ENCODE measurements at places on chromosomes 11 and 22.

GRCh38 chr11:777288-778255 lies at the start of gene GATD1:
TSS of gene GATD1 (minus strand) at chr11:777487. CDS start at chr11:777462, 25 bp downstream.
- peak; percentile 99 for DNase-seq

DNA sequence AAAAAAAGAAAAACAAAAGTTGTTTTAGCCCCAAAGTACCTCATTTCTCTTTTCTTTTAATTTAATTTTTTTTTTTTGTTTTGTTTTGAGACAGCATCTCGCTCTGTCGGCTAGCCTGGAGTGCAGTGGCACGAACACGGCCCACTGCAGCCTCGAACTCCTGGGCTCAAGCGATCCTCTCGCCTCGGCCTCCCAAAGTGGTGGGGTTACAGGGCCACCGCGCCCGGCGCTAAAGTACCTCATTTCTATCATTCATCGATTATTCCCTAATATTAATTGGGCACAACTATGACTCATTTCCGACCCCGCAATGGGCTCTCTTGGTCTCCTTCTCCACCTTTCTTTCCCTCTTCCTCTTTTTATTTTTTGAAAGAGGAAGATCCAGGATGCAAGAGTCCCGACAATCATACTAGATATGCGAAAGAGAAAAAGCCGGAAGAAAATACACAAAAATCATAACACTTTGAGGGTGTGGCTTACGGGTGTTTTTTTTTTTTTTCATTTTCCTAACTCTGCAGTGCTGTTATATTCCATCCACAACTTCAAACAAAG lies 475 bp upstream of the AIP start:
- no peak for DNase-seq

DNA sequence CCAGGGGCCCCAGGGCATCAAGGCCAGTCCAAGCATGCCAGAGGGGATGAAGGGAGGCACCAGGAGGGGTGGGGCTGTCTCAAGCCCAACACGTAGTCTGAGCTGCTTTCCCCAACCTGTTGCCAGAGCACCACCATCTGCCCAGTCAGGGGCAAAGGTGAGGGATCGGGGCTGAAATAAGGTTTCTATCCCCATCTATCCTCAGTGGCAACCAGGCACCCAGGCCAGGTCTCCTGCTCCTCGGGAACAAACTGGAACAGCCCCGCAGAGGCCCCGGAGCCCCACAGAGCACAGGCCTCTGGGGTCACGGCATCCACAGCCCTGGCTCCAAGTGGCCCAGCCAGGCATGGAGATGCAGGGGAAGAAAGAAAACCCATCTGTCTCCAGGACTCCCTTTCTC lies 19.3 kb downstream of the STARD10 start:
- DNase-seq, result no peak

DNA sequence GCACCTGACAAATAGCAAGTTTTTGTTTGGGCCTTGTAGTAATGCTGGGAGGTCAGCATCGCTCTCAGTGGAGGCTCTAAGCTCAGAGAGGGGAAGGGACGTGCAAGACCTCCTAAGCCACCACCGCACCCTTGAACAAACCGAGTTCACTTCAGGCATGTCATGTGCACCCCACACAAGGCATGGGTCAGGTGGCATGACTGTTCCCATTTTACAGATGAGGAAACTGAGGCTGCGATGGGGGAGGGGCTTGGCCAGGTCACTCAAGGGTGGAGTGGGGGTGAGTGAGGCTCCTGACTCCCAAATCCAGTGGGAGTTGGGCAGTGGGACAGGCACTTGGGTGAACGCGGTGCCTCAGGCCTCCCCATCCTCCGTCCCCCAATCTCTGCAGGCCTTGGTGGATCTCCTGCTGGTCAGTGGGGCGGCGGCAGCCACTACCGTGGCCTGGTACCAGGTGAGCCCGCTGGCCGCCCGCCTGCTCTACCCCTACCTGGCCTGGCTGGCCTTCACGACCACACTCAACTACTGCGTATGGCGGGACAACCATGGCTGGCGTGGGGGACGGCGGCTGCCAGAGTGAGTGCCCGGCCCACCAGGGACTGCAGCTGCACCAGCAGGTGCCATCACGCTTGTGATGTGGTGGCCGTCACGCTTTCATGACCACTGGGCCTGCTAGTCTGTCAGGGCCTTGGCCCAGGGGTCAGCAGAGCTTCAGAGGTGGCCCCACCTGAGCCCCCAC lies 11.2 kb downstream of the TSPO start:
- no peak for DNase-seq

- DNase-seq, result no peak
Measured at GRCh38 chr11:57598831-57599155, 1.3 kb downstream of the SERPING1 start.

DNA sequence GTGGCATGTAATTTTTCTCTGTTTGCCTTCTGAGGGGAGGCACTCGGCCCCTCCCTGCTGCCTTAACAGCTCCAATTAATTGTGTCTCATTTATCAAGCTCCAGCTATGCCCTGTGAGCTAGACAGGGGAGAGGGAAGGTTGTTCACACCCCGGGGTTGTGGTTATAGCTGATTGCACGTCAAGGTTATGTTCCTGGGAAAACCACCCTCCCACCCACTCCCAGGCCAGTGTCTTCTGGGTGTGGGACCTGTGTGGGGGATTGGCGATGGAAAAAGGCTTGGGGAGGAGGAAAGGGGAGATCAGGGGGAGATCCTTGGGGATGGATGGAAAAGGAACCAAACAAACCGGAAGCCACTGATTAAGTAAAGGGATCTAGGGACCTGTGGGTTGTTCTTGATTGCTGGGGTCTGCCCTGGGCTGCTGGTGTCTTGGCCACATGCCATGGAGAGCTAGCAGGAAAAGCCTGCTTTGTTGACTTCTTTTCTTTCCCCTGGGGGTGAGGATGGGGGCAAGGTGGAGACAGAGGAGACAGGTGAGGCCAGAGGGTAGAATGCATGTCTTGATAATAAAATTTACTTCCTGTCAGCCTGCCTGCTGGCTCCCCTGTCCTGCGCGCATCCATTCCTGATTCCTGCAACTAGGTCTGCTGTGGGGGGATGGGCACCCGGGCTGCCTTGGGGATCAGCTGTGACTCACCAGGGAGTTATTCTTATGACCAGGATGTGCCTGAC lies 13.5 kb upstream of the SORL1-AS1 start:
- no peak for DNase-seq

DNA sequence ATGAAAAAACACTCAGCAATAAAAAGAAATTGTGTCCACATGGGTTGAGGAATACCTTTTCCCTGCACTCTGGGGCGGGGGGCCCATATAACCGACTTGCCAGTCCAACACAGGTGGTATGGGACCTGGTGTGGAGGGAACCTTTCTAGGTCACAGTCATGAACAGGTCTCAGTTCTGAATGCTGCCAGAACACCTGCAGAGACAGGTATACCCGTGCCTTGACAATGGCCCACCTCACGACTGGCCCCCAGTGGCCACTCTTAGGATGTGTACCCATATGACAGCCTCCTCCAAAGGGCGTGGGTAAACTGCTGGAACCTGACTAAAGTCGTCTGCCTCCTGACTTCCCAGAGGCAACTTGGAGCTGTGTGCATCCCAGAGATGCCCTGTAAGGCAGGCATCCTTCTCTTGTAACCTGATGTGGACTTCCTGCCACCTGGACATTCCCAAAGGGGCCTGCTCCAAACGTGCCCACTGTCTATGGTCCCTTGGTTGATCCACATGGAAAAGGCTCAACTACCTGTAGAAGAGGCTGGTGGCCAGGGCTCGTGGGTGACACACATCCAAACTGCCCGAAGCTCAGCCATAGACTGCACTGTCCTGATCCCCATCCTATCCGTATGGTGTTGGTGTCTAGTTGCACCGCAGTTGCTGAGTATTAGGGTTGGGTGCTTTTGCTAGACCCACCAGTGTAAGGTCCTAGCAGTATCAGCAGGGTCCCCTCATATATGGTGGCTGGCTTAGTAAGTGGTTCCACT lies 859.3 kb downstream of the BRD1 start:
- no peak for DNase-seq

DNA sequence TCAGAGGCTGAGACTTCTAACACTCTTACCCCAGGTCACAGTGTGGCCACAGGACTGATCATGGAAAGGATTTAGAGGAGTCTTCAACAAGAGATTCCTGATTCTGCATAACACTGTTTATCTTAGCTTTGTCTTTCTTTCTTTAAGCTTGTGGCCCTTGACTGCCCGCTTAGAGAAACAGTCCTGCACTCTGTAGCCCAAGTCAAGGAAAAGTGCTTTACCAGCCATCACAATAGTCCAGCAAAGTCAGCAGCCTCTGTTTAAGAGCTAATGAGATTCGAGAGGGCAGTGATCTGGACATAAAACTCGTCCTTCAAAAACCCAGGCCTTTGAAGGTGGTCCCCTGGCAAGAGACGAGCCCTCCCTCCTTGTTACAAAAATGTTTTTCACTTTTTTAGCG lies 30.0 kb downstream of the PRDM10 start:
- no peak for DNase-seq

GRCh38 chr11:3831378-3832239 lies 9.2 kb downstream of the RHOG start:
- DNase-seq, result no peak

DNA sequence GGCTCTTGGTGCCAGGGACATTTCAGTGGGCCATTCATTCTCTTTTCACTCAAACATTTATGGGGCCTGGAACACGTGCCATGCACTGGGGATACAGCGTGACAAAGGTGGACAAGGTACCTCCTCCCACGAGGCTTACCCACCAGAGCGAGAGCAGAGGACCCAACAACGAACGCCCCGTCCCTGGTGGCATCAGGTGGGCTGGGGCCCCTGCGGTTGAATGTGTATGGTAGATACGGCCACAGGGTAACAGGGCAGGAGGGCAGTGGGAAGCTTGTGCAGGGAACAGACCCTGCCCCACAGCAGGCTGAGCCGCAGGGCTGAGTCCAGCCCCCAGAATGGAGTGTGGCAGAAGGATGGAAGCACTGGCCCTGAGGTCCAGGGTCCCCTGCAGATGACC lies 81.1 kb downstream of the LRRC32 start:
- no peak for DNase-seq

- DNase-seq, result no peak
Measured at GRCh38 chr22:49997932-49998717, 14.4 kb downstream of the IL17REL start.

DNA sequence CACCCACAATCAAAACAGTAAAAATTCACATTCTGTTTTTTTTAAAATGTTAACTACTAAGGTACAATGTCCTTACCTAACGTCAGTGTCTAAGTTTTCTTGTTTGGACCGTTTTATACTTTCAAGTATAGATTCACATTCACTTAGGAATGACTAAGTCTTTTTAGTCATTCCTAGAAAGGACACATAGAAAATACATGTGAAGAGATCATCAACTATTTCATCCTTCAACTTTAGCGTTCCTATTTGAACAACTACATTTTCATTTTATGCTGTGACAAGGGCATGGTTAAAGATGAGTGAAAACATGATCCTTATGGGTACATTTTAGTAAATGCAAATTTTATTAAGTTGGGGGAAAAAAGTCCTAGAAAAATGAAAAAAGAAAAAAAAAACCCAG lies 62.8 kb downstream of the DDX10 start:
- DNase-seq, result no peak

GRCh38 chr11:6388748-6389147 lies 1.5 kb upstream of the SMPD1 start:
- DNase-seq, result no peak

DNA sequence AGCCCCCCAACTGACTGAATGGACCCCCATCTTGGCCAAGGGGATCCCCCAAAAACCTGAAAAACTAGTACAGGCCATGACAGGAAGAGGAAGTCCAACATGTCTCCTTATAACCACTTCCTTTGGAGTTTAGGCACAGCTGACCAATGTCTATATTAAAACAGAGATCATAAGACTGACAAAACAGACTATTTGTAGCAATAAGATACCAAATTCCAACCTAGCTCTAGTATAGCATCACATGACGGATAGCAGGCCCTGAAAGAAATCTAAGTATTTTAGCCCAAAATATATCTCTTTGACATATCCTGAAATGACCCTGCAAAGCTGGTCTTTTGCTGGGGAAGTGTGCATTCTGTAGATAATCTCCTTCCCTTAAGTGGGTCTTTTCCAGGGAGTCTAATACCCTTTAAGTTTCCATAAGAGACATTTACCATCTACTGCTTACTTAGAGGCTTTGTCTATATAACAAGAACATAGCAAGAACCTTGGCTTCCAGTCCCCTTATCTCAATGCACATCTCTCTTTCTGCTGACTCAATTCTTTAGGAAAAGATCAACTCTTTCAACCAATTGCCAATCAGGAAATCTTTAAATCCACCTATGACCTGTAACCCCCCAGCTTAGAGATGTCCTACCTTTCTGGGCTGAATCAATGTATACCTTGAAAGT lies 34.9 kb upstream of the ACER3 start:
- no peak for DNase-seq

GRCh38 chr11:1036303-1036923 lies at the start of gene MUC6:
TSS of gene MUC6 (minus strand) at chr11:1036718. CDS start at chr11:1036655, 63 bp downstream.
- no peak for DNase-seq

GRCh38 chr11:65432686-65433582 lies 10.3 kb downstream of the NEAT1 start:
- no peak for DNase-seq

GRCh38 chr11:27350511-27350910 lies 12.5 kb downstream of the CCDC34 start:
- no peak for DNase-seq

DNA sequence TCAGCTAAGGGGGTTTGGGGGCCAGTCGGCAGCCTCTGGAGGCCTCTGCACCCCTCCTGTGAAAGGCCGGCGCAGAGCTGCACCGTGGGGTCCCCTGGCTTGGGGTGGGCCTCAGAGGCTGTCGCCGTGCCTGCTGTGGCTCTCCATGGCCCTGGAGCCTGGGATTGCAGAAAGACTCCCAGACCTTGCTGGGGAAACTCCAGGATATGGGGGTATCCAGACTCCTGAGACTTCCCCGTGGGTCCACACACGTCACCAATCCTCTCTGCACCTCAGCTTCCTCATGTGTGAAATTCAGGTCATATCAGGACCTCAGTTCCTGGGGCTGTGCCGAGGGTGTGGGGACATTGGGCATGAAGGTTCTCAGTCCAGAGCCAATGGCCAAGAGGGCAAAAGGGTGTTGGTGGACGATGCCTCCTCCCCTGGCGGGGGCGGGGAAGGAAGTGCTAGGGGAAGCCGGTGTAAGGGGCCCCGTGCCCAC lies 97.1 kb downstream of the KCNQ1 start:
- DNase-seq, result peak; percentile 26

GRCh38 chr11:106670069-106670468 lies 348.2 kb downstream of the GUCY1A2 start:
- DNase-seq, result no peak

- no peak for DNase-seq
Measured at GRCh38 chr11:44885919-44886789, 64.5 kb downstream of the TP53I11 start.

GRCh38 chr11:119584193-119585042 lies 144.6 kb downstream of the NECTIN1 start:
- DNase-seq, result peak; percentile 36

DNA sequence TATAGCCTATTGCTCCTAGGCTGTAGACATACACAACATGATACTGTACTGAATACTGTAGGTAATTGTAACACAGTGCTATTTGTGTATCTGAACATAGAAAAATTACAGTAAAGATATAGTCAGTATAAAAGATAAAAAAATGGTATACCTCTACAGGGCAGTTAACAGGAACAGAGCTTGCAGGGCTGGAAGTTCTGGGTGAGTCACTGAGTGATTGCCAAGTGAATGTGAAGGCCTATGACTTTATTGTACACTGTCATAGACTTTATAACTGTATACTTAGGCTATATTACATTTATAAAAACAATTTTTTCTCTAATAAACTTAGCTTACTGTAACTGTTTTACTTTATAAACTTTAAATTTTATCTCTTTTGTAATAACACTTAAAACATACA lies 332.4 kb upstream of the ARHGAP42 start:
- DNase-seq, result no peak
